ENCODE measurements at places on chromosomes 16 and 17. TPM values are rescaled to one million over a fixed set of nuclear protein-coding genes. Genes with fewer than 3 reads are reported as not detected.

- no peak for DNase-seq
Observed at GRCh38 chr16:53068423-53068833, 13.6 kb downstream of the CHD9 start.

SAP30BP gene
- total RNA-seq: 115 TPM

COIL gene
- total RNA-seq: 9.4 TPM

DNA sequence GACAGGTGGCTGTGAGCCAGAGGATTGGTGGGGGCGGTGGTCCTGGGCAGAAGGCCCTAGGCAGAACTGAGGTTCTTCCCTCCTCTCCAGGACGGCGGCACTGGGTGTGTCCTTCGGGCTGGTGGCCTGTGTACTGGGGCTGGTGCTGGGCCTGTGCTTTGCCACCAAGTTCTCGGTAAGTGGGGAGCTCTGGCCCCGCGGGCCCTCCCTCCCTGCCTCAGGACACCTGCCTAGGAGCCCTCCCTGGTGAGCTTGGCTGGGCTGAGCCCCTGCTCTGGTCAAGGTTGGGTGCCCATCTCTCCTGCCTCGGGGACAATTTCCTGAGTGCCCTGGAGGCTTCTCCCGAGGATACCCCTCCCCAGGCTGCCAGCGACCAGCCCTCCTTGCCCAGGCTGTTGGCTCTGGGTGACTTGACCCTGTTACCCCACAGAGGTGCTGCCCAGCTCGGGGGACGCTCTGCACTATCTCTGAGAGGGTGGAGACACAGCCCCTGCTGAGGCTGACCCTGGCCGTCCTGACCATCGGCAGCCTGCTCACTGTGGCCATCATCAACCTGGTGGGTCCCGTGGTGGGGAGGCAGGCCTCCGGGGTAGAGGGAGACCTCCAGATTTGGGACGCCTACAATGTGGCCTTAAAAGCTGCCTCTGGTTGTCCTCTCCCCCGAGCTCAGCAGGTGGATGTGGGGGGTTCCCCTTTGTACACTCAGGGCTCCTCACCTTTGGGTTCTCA, 42.0 kb downstream of the ADCY7 start:
- no peak for DNase-seq

DNA sequence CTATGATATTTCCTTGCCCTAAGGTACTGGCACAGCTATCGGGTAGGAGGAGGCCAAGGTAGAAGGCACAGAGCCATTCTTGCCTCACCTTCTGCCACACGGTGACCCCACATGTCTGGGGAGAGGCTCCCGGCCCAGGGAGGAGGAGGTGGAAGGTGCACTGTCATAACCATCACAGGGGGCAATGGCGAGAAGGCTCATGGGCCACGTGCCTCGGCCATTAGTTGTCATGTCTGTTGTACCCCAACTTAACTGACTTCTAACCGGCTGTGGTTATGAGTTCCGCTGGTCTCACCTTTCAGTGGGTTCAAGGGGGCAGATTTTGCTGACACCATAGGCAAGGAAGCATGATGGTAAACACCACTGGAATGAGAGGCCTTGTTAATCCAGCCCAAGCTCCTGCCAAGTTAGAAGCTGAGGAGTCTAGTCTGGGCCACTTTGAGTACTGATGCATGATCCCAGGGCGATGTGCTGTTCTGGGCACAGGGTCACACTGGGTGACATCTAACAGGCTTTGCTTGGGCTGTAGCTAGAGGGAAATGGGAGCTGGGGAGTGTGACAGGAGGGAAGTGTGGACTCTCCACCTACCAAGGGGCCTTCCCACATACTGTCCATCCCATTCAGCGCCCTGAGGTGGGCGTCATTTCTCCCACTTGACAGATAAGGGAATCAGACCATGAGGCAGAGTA, 39.6 kb downstream of the HLF start:
- no peak for DNase-seq

GRCh38 chr16:10103118-10103517, 79.1 kb downstream of the GRIN2A start:
- DNase-seq: no peak

- no peak for DNase-seq
Observed at GRCh38 chr16:7422036-7422888, 89.6 kb downstream of the RBFOX1 start.

- DNase-seq: no peak
Observed at GRCh38 chr17:49201481-49201927, 8.9 kb downstream of the GNGT2 start.

- DNase-seq: peak; percentile 90
Observed at GRCh38 chr17:21511363-21512195, 135.4 kb downstream of the KCNJ12 start.

PNMT gene
- total RNA-seq: not detected

SPG7 gene
- 166 TPM for total RNA-seq

FN3K gene
- total RNA-seq: 33.7 TPM

SLC26A11 gene
- 15.9 TPM for total RNA-seq

TM4SF5 gene
- total RNA-seq: not detected

CACNG5 gene
- 45.1 TPM for total RNA-seq

DNA sequence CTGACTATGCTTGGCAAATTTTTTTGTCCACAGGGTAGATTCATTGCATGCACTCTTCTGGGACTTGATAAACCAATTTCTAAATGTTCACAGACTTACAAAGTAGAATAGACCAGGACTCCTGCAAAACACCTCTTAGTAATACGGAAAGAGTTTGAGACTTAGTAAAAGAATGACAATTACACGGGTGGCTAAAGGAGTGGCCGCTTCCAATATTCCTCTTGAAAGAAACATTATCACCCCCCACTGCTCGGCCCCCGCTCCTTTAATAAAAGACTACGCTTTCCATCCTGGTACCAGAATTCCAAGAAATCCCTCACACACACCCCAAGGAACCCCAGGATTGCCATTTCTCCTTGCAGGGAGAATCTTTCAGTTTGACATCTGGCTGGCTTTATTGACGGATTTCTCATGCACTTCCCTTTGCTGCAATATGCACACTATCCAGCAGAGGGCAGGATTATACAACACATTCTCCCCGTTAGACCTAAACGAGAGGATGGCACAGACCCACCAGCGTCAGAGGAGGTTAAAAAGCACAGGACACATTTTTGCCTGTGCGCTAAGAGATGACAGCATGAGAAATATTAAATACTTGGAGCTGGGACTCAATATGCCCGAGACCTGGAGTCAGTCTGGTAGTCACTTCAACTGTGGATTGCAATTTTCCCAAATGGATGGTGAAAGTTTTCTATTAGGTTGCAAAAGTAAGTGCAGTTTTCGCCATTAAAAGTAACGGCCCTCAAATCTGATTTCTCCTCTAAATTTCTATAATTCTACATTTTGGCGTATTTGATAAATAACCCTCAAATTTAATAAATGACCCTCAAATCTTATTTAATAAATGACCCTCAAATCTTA, 46.6 kb upstream of the NUDT7 start:
- DNase-seq: peak; percentile 73

- DNase-seq: peak; percentile 78
Observed at GRCh38 chr17:78140169-78141051, 5.8 kb upstream of the C17orf99 start.

GRCh38 chr17:19485800-19486340, 47.8 kb upstream of the SLC47A1 start:
- no peak for DNase-seq

CHD9NB gene
- total RNA-seq: 1.8 TPM

DNA sequence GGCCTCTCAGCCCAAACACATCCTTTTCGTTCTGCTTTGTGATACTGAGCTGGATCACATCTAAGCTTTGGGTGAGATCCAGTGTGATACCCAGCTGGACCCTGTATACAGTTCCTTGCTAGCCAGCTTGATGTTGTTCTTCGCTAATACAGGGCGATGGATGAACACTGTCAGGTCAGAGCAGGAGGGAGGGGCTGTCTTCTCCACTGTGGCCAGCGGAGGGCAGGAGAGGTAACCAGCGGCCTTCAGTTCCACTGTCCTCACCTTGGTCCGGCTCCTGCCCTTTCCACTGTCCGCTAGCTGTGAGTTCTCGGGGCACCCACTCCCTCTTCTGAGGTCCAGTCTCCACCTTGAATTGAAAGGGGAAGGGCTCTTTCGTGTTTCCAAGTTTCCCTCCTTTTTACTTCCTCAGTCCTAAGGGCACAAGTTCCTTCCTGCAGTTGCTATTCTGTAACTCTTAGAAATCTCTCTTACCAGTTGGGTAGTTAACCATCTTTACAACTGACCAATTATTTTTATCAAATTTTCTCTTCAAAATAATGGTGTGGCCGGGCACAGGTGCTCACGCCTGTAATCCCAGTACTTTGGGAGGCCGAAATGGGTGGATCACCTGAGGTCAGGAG, 3.0 kb upstream of the ZNF213 start:
- peak; percentile 82 for DNase-seq

GRCh38 chr17:82283208-82283749, 9.8 kb upstream of the CSNK1D start:
- DNase-seq: peak; percentile 65

GRCh38 chr17:20920095-20920814, 122.6 kb downstream of the USP22 start:
- DNase-seq: no peak
